ENCODE measurements at places on chromosomes 5 and 9.

DNA sequence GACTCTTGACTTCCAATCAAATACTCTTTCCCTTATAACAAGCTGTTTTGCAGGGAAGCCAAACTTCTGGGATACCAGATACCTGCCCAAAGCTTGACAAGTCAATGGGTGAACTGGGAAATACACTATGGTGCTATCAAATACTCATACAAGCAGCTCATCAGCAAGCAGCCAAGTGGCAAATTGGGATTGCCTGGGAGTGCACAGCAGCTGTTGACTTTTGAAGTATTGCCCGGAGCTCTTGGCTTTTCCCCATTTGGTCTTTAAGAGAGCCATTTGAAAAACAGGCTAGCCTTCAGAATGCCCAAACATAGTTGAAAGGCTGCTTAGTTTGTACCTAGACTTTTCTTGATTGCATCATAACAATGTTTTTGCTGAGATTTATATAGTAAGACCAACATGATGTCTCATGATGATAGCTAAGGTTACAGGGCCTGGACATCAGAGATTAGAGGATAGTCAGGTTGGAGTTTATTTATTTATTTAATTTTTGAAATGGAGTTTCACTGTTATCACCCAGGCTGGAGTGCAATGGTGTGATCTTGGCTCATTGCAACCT lies 210.1 kb upstream of the ZNF608 start:
- DNase-seq = no peak

DNA sequence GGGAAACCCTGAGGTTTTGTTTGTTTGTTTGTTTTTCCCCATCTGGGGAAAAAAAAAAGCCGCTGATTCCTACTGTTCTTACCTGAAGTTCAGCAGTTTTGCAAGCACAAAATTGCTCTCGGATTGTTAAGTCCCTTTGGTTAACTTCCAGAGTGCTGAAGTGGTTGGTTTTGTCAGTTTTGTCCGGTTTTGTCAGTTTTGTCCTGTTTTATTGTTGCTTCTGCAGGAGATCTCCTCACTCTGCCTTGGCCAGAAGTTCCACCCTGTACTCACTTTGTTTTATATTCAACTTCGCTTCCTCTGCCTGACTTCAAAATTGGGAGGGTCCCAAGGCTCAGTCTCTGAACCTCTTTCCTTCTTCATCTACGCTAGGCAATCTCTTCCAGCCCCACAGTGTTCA lies 14.4 kb downstream of the ZNF346 start:
- no peak for DNase-seq

- DNase-seq = no peak
Observed at GRCh38 chr5:86623785-86624483, 6.2 kb downstream of the COX7C start.

- DNase-seq = no peak
Observed at GRCh38 chr5:179301376-179301775, 43.9 kb downstream of the ADAMTS2 start.

GRCh38 chr5:179668391-179668790 lies 12.4 kb downstream of the CBY3 start:
- DNase-seq = no peak

DNA sequence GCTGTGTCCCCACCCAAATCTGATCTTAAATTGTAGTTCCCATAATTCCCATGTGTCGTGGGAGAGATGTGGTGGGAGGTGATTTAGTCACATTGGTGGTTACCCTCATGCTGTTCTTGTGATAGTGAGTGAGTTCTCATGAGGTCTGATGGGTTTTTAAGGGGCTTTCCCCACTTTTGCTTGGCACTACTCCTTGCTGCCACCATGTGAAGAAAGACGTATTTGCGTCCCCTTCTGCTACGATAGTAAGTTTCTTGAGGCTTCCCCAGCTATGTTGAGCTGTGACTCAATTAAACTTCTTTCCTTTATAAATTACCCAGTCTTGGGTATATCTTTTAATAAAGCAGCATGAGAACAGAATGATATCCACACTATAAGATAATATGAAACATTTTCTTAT lies 1023.4 kb downstream of the TLE4 start:
- DNase-seq = no peak

DNA sequence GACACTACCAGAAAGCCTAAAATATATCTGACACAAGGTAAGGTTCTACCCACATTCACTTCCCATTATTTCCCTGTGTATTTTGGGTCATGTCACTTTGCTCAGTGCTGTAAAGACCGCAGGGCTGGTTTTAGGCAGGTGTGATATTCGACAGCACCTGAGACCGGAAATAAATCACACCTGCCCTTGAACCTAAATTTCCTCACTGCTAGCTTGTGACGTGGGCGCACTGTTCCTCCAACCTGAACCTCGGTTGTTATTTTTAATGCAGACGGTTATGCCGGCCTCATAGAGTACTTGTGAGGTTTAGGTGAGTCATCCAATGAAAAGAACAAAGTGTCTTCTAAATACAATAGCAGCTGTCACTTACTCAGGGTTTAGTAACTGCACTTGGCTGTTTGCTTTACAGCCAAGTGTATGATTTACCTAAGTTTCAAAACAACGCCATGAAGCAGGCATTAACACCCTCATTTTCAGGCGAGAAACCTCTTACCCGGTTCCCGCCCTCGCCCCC lies 20.7 kb upstream of the ZNF782 start:
- DNase-seq = no peak

- no peak for DNase-seq
Observed at GRCh38 chr5:136781464-136781863, 416.1 kb upstream of the TRPC7 start.

- DNase-seq = no peak
Observed at GRCh38 chr9:70053864-70054263, 10.2 kb downstream of the MAMDC2 start.

GRCh38 chr9:88537761-88538091 lies 2.7 kb downstream of the NXNL2 start:
- no peak for DNase-seq

- no peak for DNase-seq
Observed at GRCh38 chr5:164373876-164374275, 868.5 kb downstream of the MAT2B start.

- no peak for DNase-seq
Observed at GRCh38 chr9:126363847-126364671, 37.4 kb downstream of the MVB12B start.

DNA sequence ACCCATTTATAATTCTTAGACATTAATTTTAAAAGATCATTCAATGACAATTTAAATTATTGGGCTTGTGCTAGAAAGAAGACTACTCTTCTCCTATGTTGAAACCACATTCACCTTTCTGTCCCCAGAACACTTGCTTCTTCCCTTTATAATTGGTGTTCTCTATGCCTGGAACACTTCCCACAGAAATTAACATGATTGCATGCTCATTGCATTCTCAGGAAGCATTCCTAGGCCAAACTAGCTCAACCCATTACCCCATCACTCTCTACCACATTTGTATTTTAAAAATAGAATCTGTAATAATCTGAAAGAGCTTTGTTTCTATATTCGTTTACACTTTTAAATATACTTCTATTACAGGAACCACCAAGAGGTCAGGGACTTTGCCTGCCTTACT lies 184.7 kb downstream of the MEF2C start:
- no peak for DNase-seq

DNA sequence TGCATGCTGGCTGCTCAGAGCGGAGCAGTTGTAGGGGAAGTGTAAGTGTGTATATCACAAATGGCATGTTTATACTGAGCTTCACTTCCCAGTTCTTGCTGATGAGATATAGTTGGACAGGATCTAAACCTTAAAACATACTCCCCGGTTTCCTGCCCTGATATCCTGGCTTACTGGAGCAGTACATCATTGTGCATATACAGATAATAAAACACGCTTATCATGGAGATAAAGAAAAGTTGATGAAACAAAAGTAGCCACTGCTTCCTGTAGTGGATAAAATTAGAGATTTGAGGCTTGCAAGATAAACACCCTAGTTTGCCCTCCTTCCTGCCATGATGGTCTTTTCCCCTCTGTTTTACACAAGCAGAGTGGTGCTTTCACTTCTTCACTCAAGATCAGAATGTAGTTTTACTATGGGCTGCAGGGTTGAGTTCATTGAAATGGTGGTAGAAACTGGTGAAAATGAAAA lies 15.0 kb downstream of the NPR3 start:
- DNase-seq = no peak

DNA sequence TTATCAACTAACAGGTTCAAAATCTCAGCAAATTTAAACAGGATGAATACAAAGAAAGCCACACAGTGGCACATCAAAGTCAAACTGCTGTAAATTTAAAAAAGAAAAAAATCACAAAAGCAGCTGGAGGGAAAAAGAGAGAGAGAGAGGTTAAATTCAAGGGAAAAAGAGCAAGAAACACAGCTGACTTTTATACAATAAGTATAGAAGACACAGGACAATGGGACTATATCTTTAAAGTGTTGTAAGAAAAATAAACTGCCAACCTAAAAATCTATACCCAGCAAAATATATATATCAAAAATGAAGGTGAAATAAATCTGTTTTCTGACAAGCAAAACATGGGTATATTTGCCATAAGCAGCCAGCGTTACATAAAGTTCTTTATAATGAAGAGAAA lies 261.5 kb downstream of the TLE1 start:
- no peak for DNase-seq

GRCh38 chr5:128774605-128775004 lies 190.7 kb upstream of the SLC27A6 start:
- no peak for DNase-seq

GRCh38 chr5:150052956-150053712 lies 33.2 kb downstream of the CSF1R start:
- no peak for DNase-seq

DNA sequence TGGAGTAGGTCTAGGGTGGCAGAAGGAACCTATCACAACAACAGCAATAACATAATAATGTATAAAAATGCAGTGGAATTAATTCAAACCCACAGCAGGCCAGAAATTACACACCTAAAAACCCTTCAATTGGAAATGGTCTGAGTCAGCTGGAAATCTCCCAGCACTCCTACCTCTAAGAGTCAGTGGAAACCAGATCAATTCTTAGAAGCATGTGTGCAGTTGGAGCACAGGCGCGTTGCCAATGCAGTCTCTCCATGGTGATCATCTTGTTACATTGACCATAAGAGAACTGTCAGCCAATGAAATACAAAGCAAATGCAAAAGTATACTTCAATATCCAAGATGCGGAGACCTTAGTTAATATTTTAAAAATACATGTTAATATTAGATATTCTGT lies 15.1 kb upstream of the CSNK1G3 start:
- no peak for DNase-seq

DNA sequence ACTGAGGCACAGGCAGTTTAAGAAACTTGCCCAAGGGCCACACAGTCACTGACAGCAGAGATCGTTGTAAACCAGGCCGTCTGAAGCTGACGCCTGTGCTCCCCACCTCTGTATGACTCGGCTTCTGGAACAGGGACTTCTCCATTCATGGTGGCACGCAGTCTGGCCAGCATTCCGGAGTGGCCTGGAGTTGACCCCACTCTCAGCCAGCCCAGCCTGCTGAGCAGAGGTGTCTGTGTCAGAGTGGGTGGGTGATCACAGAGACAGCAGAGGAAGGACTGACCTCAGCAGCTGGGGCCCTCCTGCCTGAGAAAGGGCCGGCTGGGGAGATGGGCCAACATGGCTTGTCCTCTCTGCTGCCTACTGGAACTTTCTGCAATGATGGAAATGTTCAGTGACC lies 12.6 kb downstream of the LRSAM1 start:
- no peak for DNase-seq

DNA sequence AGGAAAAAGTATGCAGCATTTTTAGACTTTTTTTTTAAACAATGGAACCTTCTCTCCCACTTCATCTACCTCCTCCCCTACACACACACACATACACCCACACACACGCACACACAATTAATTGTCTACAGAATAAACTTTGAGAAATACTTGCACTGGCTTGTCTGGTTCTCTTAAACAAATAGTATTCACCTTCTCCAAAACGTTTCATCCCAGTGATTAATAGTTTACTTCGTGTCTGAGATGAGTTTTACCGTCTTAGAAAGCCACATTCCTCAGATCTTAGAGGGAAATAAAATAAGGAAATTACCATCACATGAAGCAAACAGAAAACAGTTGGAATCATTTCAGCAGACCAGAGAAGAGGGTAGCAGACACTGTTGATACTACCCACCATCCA lies 570.6 kb upstream of the CLINT1 start:
- no peak for DNase-seq

GRCh38 chr5:159571501-159572244 lies 241.4 kb upstream of the IL12B start:
- no peak for DNase-seq

GRCh38 chr5:124599028-124599973 lies 147.1 kb downstream of the ZNF608 start:
- no peak for DNase-seq

- no peak for DNase-seq
Observed at GRCh38 chr9:135167849-135168655, 80.6 kb downstream of the OLFM1 start.

DNA sequence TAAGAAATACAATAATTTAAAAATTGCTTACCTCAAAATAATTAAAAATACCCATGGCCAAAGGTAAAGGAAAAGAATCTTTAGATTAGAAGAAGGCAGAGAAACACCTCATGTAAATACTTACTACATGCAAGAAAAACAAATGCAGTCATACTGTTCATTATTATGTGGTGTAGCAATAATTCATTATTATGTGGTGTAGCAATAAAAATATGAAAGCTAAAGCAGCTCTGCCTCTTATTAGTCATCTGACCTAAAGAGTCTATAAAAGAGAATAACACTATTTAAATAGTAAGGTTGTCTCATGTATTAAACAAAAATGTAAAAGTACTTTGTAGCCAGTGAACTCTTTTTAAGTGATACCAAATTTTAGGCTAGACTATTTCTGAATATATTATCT lies 6.6 kb downstream of the DTWD2 start:
- no peak for DNase-seq

DNA sequence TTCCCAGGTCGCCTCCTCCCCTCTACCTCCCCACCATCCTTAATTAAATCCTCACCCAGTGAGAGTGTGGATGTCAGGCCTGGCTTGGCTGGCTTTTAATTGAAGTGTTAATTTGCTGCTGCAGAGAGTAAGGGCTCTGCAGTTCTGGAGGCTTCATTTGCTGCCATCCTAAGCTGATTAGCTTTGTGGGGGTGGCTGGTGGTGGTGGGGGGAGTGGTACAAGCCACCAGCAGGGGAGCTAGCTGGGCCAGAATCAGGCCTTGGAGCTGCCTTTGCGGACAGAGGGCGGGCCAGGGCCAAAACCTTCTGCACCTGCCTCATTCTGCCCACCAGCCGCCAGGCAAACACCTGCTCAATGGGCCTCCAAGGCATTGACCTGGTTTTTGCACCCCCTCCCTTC lies 26.8 kb upstream of the TIFAB start:
- DNase-seq = no peak

DNA sequence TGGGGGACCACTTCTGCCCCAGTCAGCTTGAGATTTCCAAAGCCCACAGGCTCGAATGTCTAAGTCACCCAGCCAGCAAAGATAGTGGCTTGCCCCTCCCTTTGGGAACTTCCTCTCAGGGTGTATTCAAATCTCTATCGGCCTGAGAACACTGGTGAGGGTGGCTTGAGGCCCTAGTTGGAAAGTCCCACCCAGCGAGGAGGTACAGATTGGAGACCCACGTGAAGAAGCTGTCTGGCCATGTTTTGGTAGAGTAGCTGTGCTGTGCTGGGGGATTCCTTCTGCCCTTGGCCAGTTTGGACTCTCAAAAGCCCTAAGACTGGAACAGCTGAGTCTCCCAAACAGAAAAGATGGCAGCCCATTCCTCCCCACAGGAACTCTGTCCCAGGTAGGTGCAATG lies 172.7 kb upstream of the RIOK2 start:
- no peak for DNase-seq

- DNase-seq = no peak
Observed at GRCh38 chr9:112728401-112728800, 10.5 kb upstream of the INIP start.
